Stomach (tissue), 19 donors: ENCODE measurements at places on chromosomes 7 and 10.
A peak's percentile ranks its signal among the peaks of the same experiment; 100 is the strongest.

DNA sequence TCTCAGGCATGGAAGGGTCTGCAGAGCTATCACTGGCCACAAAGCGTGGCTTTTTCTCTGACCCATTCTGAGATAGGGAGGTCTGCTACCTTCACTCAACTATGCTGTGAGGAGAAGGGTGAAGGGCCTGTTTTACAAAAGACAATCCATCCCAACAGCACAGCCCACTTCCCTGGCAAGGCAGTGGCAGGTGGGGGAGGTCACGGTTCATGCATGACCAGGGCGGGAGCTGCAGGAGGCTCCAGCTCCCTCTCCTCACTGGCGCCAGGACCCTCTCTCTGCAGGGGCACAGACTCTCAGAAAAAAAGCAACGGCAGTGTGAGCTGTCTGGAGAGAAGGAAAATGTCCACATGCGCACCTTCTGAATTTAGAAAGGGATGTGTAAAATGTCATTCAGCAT, 28.5 kb downstream of the GRB10 start:
- no peak for DNase-seq

GRCh38 chr10:47303105-47303504, 3.1 kb downstream of the GDF10 start:
- DNase-seq, result no peak

DNA sequence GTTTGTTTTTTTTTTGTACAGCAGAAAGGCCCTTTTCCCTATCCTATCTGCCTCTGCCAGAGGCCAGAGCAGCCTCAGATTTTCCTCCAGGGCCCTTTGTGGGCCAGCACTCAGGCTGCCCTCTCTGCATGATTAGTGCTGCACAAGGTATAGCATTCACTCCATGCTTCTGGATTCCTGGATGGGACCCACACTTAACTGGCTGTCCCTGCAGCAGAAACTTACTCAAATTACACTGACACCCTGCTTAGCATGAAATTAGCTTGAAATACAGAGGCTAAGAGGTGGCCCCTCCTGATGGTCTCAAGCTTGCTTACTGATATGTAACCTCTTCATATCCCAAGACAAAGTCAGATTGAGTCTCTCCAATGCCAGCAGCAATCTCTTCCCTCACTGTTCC, 239.3 kb downstream of the SORCS1 start:
- DNase-seq, result no peak

- no peak for DNase-seq
Observed at GRCh38 chr7:150971242-150972022, 6.7 kb downstream of the KCNH2 start.

DNA sequence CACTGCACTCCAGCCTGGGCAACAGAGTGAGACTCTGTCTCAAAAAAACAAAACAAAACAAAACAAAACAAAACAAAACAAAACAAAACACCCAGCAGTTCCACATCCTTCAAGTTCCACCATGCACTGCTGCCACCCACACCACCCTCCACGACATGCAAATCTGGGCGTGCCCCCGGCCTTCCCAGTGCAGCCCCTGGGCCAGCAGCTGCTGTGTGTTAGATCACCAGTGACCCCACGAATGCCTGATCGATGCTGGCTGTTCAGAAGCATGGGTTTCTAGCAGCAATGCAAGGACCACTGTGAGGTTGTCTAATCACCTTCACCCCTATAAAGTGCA, 36.3 kb downstream of the ELFN1 start:
- peak; percentile 20 for DNase-seq

DNA sequence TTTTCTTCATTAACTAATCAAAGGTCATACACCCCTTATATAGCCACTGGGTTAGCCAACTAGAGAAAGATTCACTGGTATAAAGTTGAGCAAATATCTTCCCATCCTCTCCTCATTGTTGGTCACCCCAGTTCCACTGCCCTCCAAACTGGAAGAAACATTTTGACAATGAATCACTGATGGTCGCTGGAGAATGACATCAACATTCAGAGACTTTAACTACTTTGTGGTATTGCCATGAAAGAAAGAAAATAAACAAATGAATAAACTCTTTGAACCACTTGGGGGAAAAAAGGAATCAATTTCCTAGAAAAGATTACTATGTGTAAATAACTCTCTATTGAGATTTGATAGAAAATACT, 23.4 kb downstream of the HYCC1 start:
- DNase-seq, result no peak
